ENCODE measurements at places on chromosomes 3 and 15. TPM values are rescaled to one million over a fixed set of nuclear protein-coding genes. Genes with fewer than 3 reads are reported as not detected.

The TNFSF10 gene
- 42.0 TPM for total RNA-seq

DNA sequence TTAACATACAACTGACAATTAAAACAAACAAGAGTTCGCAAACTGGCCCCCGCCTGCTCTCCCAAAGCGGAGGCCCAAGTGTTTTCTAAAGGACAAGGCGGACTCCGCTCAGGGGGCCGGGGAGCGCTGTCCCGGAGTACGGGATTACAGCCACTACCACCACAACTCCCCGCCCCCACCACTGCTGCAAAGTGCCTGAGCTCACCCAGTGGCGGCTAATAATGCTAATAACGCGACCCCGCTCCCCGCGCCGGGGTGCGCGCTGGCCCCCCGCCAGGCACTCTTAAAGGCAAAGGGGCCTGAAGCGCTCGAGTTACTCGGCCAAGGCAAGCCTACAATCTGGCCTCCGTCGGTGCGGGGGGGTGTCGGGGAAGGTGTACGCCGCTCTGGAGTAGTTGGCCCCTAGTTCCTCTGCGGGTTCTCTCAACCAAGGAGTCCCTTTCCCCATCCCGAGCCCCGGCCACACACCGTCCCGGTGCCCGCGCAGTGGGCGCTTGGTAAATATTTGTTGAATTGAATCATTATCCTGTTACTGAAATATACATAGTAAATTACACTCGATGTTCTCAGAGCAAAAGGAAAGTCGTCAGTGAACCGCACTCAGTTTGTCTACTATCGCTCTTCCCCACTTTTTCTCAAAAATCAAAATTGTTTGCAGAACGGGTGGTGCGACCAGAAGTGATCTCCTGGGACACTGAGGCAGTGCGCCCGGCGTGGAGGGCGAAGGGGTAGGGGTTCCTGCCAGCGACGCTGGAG lies 827 bp downstream of the WNT5A start:
- DNase-seq = peak; percentile 66

- DNase-seq = no peak
Measured at GRCh38 chr3:62911526-62911925, 36.3 kb upstream of the CADPS start.

DNA sequence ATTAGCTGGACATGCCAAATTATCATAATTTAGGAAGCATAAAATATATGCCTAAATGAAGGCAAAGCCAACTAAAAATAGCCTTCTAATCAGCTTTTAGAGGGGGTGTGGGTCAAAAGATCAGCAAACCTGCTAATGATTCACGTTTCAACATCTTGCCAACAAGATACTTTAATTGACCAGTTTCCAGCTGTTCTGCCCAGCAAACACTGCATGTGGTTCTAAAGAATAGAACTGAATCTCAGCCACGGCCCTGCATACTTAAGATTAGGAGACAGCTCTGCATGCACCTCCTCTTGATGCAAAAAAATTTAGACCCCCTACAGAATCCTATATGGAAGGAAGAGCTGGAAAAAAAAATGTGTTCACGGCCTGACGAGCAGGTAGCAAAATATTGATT lies 500.5 kb downstream of the TBL1XR1 start:
- no peak for DNase-seq

The RTP1 gene
- total RNA-seq = not detected

The SCG5 gene
- total RNA-seq = 18.3 TPM

- DNase-seq = peak; percentile 69
Measured at GRCh38 chr15:34038871-34039789, at the start of gene AVEN. TSS of gene AVEN (minus strand) at chr15:34039204. CDS start at chr15:34039046, 158 bp downstream.

- DNase-seq = no peak
Measured at GRCh38 chr15:78087951-78088772, 4.2 kb upstream of the SH2D7 start.

DNA sequence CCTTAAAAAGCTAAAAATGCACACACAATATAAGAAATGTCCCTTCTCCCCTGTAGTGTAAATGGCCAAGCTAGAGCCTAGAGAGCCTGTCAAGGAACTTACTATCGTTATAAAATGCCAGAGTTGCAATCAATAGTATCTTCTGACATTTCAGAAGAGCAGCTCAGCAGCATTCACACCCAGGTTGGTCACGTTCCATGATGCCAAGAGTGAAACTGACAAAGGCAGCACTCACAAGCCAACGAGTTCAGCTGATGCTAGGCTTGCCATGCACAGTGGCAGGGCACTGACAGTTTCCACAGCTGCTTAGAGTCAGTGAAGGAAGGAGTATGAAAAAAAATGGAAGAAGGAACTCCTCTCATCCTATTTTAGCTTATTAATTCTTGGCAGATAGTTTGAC lies 331.4 kb upstream of the CCDC54 start:
- no peak for DNase-seq

- DNase-seq = peak; percentile 86
Measured at GRCh38 chr15:74433592-74434262, at the start of gene SEMA7A. TSS of gene SEMA7A (minus strand) at chr15:74433958. CDS start at chr15:74433918, 40 bp downstream.

- no peak for DNase-seq
Measured at GRCh38 chr3:193451902-193452301, 73.3 kb upstream of the ATP13A5 start.

DNA sequence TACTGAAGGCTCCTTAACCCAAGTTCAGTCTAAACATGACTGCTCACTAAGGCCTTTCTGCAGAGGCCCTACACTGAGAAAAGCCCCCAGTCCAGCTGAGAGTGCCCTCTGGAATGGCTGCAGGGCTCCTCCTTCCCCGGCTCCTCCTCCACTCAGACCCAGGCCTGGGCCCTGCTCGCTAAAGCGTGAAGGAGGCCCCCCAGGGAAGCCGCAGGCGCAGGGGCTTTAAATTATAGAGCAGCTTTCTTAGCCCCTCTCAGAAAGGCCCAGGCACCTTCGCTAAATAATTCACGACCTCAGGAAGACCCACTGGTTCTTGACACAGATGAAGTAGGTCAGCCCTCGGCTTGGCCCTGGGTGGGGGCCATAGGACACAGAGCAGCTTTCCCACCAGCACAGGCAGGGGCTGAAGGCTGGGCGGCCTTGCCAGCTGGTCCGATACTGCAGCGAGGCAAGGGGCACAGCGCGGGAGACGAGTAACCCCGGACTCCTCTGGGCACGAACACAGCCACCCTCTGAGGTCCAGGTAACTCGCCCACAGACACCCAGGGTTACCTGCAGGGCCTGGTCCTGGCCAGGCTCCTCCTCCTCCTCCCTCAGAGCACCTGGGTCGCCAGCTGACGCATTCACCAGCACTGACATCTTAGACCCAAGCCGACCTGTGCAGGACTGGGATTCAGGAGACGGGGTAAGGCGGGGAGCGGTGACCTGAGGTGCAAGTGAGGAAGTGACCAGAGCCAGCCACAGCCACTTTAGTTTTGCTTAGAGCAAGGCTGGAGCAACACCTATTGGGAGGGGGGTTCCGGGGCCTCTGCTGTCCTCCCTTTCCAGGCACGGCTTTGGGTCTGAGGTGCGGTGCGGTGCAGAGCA lies 36.9 kb downstream of the RBPMS2 start:
- DNase-seq = no peak

The TRPM1 gene
- total RNA-seq = not detected

DNA sequence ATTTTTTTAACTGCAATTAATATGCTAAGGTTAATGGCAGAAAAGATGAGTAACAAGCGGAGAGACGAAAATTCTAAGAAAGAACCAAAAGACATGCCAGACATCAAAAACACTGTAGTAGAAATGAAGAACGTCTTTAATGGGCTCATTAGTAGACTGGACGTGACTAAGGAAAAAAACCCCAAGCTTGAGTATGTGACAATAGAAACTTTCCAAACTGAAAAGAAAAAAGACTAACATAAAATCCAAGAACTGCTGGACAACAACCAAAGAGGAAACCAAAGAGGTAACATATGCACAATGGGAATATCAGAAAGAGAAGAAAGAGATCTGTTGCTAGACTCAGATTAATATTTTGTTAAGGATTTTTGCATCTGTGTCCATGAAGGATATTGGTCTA lies 94.6 kb upstream of the SETMAR start:
- DNase-seq = no peak

DNA sequence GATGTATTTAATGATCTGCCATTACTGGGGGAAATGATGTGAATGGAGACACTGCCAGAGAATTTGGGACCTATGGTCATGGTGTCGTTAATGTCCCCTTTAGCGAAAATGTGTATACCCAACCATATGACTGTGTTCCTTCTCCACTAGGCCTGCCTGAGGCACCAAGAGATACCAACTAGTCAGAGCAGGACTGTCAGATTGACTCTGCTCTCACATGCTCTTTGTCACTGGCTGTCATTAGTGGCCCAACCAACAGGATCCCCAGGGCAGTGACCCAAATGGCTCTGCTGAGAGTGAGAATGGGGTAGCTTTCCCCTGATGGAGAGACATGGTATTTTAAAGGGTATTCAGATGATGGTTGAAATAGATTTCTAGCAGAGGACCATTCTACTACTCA lies 2.8 kb downstream of the TAGLN3 start:
- DNase-seq = no peak

- DNase-seq = no peak
Measured at GRCh38 chr15:63987796-63988378, 58.4 kb downstream of the DAPK2 start.

The MAP6D1 gene
- total RNA-seq = 0.24 TPM

The SIDT1 gene
- total RNA-seq = 0.53 TPM

DNA sequence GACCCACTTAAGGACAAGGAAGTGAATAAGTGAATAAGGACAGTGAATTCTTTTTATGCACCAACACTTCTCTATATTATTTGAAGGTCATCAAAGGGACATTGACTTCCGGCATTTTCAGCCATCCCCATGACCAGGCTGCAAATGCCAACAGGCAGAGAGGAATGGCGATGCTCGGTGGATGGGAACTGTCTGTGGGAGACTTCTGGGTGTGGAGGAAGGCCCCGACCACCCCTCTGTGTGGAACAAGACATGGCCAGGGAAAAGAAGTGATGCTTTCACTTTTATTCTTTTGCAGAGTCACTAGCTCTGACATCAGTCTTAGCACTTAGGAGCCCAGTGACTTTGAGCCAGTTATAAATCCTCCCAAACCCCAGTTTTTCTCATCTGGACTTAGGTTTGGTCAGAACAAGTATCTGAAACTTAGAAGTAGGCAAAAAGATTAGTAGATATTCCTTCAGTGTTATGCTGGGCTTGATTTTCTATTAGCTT lies 84.5 kb downstream of the KBTBD8 start:
- DNase-seq = no peak

DNA sequence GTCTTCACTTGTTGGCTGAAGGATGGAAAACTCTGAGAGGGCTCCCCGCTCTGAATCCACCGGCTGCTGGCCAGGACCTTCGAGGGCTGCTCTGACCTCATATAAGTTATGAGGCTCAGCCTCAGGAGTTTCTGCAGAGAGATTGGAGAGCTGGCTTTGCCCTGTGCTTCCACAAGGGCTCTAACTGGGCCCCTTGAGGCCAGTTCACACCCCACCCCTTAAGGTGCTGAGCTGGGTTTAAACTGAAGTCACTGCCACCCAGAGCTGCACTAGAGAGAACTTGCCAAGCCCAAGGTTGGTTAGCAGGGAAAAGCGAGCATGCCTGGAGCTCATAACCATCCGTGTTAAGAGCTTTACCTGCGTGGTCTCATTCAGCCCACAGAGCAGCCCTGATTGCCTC lies 2.8 kb upstream of the CCDC33 start:
- no peak for DNase-seq

- DNase-seq = no peak
Measured at GRCh38 chr3:154059833-154060232, 61.4 kb upstream of the ARHGEF26 start.

GRCh38 chr3:14266361-14266760 lies 87.7 kb downstream of the LSM3 start:
- no peak for DNase-seq

Measured in right lobe of liver (tissue), 6 donors.